RKO (cell line): ENCODE measurements at places on chromosomes 4 and X.

GRCh38 chrX:155767876-155768769, 113.0 kb upstream of the VAMP7 start:
- no peak for DNase-seq

DNA sequence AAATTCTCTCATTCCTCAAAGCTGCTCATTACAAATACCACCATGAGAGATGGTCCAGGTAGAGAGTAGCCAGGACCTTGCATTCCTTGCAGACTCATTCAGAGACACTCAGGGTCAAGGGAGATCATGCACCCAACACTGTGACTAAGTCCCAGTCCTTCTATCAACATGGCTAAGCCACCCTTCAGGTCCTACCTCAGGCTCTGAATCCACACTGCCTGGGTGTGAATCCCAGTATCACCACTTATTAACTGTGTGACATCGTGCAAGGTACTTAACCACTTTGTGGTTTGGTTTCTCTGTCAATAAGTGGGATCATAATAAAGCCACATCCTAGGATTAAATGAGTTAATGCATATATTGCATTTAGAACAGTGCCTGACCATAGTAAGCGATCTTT, 124.1 kb upstream of the NEIL3 start:
- DNase-seq, result no peak

DNA sequence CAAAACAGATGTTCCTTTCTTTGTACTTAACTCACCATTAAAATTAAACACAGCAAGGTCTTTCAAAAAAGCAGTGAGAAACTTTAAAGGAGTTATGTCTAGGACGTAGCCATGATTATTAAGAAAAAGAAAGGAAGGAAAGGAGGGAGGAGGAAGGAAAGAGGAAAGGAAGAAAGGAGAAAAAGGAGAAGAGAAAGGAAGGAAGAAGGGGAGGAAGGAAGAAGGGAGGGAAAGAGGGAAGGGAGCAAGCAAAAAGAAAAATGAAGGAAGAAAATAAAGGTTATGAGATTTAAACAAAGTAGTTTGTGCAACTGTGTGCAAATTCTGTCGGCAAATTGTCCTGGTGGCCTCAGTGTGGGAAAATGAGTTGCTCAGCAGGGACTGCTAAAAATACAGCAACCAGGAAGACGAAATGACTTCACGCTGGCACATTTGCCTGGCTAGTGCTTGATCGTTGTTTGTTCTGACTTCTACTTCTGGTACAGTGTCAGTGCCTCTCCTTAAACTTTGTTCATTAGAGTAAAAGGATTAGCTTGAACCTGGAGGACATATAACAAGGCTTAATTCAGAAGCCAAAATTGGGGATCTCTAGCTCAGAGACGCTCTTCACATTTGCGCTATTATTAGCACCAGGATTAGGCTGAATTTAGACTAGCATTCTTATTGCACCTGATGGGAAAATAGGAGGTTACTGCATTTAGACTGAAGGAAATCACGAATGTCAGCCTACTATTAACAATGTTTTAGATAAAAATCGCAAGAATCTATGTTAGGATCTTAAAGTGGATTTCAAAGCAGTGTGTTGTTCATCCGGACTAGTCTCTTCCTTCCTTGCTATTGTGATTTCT, 81.2 kb downstream of the DCK start:
- no peak for DNase-seq

DNA sequence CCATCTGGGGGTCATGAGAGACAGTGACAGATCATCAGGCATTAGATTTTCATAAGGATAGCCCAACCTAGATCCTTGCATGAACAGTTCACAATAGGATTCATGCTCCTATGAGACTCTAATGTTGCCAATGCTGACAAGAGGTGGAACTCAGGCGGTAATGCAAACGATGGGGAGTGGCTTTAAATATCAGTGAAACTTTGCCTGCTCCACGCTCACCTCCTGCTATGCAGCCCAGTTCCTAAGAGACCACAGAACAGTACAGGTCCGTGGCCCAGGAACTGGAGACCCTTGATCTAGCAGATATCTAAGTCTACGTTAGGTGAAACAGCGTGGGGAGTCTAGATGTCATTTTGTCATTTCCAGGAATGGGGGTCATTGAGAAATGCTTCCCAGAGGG, 165.7 kb downstream of the OR13H1 start:
- no peak for DNase-seq

- DNase-seq, result no peak
These were observed 382.0 kb downstream of the MAGEB5 start for GRCh38 chrX:26597981-26598380.

DNA sequence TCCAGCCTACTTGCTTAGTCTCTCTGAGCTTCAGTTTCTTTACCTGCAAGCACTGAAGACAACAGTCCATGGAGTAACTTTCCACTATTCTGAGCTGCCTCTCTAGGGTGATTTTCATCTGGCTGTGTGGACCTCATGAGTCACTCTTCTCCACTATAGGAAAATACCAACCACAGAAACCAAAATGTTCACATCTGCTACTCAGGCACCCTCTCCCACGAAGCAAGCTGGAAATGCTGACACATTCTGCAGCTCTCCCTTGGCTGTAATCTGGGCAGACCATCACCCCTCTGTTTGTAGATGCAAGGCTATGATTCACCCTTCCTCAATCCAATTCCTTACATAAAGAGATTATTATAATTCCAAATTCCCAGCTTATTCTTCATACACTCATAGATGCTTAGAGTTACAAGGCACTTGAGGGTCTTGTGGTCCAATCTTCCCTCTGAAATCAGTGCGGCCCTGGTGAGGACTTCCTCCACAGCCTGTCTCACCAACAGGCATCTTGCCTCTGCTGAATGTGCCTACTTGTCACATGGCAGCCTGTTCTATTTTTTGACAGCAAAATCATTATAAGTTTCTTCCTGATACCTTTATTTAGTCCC, 97.0 kb upstream of the LNX1 start:
- DNase-seq, result peak; percentile 1

GRCh38 chrX:52425775-52426174, 57.0 kb downstream of the XAGE2 start:
- no peak for DNase-seq

GRCh38 chr4:119040694-119041185, 94.9 kb upstream of the MYOZ2 start:
- no peak for DNase-seq

DNA sequence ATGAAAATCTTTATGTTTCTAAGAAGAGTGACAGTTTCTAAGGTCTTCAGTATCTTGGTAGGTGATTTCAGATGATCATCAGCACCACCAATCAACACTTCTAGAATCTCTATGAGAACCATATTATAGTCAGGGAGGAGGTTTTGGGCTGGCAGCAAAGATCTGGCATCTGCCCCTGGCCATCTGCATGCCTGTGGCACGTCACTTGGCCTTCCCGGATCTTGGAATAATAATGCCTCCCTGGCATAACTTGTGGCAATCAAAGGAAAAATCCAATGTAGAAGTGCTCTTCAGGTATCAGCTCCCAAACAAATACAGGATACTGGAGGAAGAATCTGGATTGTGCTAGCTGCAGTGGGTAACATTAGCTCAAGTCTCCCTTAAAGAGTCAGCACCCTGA, 57.3 kb downstream of the RASL11B start:
- DNase-seq, result no peak

DNA sequence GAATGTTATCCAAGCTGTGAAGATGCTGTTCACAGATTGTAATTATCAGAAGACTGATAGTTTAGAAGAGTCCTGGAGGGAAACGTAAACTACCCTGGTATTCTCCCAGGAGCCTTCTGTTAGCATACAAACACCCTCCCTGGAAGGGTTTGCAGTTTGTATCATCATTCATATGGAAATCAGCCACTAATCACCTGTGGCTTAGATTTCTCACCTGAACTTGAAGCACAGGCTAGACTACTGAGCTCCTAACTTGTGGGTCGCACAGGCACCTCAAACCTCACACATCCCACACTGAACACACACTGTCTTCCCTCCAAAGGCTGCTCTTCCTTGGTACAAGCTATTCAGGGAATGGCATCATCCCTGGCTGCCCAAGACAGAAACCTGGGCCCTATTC, 30.7 kb downstream of the SHISA3 start:
- no peak for DNase-seq

DNA sequence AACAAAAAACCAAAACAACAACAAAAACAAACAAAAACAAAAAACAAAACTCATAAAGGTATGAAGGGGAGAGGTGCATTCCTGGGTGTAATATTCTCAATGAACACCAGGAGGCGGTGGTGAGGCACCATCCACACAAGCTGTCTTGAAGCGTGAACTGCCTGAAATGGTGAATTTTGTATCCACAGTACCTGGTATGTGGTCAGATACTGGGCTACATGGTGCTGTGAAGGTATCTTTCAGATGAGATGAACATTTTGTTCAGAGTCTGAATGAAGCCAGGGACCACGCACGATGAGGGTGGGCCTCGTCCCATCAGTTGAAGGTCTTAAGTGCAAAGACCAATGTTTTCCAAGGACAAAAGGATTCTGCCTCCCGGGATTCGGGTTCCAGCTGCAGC, 58.5 kb downstream of the ASMT start:
- DNase-seq, result peak; percentile 37

GRCh38 chrX:10897768-10898167, 213.4 kb upstream of the HCCS start:
- no peak for DNase-seq

- DNase-seq, result no peak
These were observed 109.1 kb downstream of the TASL start for GRCh38 chrX:30468471-30468870.

GRCh38 chr4:5724377-5724776, 13.4 kb downstream of the EVC start:
- DNase-seq, result no peak

DNA sequence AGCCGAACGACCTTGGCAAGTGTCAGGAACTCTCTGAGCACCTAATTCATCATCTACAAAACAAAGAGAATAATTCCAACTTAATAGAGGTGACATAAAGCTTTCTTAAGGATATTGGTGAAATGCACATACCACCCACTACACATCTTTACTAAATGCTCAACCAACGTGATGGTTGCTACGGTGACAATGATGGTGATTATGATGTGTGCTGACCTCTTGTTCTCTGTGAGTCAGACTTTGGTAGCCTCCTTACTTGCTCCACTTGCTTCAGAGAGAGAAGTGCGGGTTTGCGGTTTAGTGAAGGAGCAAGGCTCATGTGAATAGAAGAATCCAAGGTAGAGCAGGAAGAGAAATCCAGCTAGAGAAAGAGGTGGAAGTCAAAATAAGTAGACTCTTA, 52.8 kb upstream of the CLNK start:
- DNase-seq, result no peak

DNA sequence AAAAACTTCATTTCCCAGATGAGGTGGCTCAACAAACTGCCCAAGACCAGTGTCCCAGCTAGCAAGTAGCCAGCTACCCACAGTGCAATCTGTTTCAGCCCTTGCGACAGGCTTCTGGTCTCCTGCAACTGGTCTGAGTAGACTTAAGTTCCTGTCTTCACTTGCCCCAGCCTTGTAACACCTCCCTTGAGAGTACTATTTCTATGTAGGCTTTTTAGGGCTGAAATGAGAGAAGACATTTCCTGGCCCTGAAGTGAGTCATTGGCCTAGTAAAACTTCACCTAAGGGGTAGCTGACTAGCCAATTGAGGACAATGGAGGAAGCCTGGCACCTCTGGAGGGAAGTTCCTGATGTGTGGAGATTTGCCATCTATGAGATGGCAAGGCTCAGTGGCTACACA, 80.1 kb upstream of the STIM2 start:
- DNase-seq, result no peak

GRCh38 chrX:50770702-50771101, 43.3 kb downstream of the SHROOM4 start:
- DNase-seq, result no peak

- no peak for DNase-seq
These were observed 55.0 kb upstream of the NR3C2 start for GRCh38 chr4:148497258-148497657.

DNA sequence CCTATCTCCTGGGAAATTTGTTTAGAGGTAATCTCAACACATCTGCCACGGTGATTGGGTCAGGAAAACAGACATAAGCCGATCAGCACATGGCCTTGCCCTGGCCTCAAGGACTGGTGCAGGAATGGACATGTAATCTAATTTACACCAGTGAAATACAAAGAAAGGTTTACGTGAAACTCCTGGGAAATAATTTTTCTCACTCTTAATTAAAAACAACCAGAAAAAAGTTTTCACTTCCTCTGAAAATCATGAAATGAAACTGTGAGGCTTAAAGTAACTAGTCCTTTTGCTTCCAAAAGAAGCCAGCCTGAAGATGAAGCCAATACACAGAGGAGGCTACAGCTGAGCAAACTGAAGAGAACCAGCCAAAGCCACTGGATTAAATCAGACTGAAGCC, 154.1 kb upstream of the FAM241A start:
- no peak for DNase-seq

DNA sequence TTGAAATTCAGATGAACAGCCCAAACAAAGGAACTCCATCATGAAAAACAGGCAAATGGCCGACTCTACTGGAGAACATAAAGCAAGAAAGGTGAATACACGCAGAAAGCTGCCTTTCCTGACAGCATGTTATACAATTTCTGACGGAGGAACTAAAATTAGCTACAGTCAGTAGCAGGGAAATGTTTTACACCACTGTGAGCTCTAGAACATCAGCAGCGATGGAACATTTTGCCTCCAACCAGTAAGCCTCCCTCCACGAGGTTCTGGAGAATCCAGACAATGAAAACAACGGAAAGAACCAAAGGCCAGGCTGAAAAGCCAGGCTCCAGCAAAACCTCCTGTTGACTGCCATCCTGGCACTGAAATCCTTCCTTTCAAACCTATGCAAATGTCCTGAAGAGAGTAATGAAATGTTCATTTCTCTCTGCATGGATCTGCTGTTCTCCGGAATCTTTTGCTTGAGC, 78.9 kb downstream of the IRF2 start:
- DNase-seq, result no peak

DNA sequence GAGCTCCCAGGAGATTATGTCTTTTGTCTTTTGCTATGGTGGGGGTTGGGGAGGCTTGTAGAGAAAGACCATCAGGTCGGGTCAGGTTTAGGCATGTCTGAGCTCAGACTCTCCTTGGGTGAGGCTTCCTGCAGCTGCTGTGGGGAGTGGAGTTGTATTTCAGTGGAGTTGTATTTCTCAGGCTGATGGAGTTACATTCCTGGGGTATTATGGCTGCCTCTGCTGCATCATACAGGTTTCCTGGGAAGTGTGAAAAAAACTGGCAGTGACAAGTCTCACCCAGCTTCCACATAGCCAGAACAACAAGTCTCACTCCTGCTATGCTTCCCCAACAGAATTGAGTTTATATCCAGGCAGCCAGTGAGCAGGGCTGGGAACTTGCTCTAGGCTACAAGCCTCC, 119.3 kb downstream of the VSIG4 start:
- DNase-seq, result no peak

GRCh38 chrX:154002215-154002719, 17.4 kb downstream of the IRAK1 start:
- no peak for DNase-seq

DNA sequence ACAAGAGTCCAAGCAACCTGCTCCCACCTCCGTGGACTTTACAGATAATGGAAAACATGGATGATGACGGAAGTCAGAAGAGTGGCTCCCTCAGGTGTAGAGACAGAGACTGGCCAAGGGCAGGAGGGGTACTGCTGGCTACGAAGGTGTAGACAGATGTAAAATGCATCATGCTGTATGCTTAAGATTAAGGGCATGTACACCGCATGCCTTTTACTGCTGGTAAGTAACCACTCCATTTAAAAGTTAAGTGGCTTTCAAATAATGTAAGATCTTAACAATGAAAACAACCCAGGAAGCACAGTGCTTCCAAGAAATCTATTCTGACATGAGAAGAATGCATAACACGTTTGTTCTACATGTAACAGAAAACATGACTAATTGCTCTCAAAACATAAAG, 76.9 kb upstream of the FAM9B start:
- DNase-seq, result no peak

GRCh38 chrX:24264383-24264782, 49.5 kb downstream of the SUPT20HL2 start:
- no peak for DNase-seq

- DNase-seq, result no peak
These were observed 99.6 kb upstream of the PTCHD1 start for GRCh38 chrX:23235051-23235450.
